IMR-90 (cell line): ENCODE measurements at places on chromosomes 4 and X. TPM values are rescaled to one million over a fixed set of nuclear protein-coding genes. Genes with fewer than 3 reads are reported as not detected.

Gene SLC6A14
- not detected in 2 replicates for polyA plus RNA-seq

DNA sequence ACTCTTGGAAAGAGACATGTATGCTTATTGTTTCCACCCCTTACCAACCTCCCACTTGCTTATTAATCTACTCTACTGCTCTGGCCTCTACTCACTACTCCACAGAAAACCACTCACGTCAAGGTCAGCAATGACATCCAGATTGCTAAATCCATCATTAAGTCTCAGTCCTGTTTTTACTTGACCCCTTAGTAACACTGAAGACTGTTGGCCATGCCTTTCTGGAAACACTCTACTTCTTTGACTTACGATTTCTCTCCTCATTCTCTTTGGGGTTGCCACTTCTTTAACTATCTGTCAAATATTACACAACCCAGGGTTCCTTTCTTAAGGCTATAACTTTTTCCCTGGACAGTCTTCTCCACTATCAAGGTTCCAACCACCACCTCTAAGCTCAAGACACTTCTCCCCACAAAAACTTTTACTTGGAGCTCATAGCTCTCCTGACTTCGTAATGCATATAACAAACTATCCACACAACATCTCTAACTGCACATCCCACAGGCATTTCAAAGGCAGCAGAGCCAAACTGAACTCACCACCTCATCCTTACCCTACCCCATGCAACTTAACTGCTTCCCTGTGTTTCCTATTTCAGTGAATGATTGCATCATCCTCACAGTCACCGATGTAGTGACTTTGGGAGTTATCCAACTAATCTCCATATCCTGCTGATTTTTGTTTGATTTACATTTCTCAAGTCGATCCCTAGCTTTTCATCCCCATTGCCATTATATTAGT is 15.8 kb upstream of the MAGEA4 start:
- DNase-seq = peak; percentile 20

GRCh38 chrX:111431001-111431400 is 19.0 kb upstream of the DCX start:
- no peak for DNase-seq

GRCh38 chr4:133596459-133596858 is 447.4 kb downstream of the PCDH10 start:
- no peak for DNase-seq

Gene SPANXD
- not detected in 2 replicates for polyA plus RNA-seq

DNA sequence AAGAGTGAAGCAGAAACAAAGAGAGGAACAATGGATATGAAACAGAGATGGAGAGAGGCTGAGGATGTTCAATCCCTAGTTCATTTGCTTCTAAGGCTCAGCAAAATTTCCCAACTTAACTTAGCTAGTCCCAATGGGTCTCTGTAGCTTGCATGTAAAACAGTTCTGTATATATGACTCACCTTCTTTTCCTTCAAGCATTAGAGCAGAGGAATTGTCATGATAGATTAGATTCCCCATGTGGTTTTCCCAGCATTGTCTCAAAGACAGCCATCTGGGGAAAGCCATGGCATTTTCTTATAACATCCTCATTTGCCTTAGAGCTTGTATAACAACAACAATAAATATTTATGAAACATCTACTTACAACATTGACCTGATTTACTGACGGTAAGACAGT is 93.9 kb upstream of the GATB start:
- DNase-seq = peak; percentile 30

DNA sequence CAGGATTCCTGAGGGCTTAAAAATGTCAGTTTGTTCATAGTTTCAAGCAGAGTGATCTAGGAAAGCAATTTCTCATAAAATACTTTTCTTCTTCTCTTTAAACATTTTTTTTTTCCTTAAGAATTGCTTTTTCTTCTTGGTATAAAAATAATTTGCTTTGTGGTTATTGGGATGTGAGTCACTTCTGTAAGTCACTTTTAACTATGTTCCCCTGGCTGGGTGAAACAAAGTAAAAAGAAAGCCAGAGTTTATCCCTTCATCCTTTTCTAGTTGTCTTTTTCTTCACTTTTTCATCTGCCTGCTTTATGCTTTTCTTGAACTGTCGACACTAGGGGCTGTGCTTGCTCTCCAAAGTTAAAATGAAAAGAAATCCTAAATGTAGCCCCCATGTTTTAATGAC is 33.5 kb downstream of the ARSJ start:
- DNase-seq = peak; percentile 71

DNA sequence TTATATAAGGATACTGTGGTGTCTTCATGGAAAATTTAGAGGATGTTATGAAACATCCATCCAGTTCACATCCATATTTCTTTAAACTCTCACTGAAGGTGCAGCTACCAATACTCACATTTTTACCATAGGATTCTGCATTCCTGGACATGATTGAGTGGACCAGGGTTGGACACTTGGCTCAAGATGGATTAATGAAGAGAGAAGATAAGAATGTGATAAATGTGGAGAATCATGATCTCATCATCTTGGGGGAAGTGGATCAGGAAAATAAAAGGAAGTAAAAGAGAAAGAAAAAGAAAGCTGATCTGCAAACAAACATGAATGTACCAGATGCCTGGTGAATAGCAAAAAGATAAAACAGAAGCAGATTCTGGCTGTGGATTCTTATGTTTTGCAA is 175.4 kb downstream of the NPFFR2 start:
- DNase-seq = no peak

GRCh38 chr4:118417325-118417724 is 64.5 kb upstream of the PRSS12 start:
- peak; percentile 85 for DNase-seq

GRCh38 chr4:61812171-61812570 is 612.0 kb downstream of the ADGRL3 start:
- DNase-seq = no peak

DNA sequence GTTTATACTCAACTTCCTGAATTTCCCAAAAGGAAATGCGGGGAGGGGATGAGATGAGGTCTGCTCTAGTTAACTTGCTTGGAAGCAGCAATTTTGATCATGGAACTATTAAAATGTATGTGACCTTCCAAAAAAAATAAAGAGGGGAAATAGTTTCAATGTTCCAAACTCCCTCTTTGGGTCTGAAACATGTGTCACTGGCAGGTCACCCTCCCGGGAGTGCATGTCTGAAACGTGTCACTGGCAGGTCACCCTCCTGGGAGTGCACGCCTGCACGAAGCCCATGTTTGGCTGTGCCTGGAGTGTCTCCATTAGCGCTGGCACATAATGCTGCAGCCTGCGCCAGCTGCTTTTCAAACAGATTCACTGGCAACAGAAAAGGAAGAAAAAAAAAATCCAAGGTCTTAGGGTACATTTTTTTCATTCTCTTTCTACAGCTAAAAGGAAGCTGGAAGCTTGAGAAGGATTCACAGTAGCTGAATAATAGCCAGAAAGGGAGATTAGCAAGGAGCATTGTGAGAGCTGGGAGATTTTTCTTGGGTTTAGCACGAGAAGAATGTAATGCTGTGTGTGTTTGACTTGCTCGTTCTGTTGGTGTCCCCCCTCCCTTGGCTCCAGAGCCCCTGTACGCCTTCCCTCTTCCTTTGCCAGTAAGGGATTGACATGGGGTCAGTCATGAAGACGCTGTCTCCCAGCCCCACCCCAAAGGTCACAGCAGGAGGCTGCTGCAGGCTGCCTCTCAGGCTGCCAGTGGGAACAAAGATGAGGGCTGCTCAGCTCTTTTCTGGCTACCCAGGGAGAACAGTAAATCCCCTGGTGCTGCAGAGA is 39.2 kb upstream of the TLR3 start:
- DNase-seq = peak; percentile 5

DNA sequence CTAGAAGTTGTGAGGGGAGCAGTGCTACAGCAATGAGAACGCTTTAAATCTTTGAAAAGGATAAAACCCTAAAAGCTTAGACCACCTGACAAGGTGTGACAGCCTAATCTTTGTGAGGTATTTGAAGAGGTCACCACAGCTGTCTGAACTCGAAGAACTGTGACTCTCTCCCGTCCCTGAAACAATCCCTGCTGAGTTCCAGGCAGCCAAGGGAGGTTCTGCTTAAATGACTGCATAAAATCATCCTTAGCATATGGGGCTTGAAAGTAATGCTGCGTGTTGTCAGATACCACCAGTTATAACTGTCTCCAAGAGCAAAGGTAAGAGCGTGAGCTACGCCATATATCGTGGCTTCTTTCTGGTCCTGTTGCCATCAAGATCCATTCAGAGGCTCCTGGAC is 696.3 kb downstream of the PCDH7 start:
- no peak for DNase-seq

GRCh38 chrX:41922431-41923151 is 763 bp downstream of the CASK start:
- DNase-seq = no peak

DNA sequence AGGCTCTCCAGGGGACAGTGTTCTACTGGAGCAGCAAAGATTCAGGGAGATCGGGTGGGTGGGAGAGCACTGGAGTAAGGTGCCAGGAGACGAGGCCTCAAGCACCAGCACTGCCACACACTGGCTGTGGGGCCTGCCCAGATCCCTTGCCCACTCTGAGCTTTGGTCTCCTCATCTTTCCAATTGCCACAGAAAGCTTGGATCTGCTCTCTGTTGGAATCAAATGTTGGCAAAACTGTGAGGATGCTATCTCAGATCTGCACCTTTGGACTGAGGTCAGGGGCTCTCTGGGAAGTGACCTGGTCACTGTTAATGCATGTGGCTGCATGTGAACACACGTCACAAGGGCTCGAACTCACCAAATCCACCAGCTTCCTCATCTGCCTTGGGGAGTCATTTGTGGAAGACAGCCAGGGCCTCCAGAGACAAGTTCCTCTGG is 1.3 kb downstream of the RIPPLY1 start:
- DNase-seq = no peak

DNA sequence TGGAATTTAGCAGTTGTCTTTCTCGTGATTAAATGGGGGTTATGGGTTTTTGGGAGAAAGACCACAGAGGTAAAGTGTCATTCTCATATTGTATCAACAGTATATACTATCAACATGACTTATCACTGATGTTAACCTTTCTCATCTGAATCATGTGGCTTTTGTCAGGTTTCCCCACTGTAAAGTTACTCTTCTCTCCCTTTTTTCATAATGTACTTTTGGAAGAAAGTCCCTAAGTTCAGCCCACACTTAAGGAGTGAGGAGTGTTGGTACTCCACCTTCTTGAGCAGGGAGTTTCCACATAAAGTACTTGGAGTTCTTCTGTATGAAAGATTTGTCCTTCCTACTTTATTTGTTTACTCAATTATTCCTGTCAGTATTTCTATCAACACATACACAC is 169.9 kb downstream of the ZNF330 start:
- no peak for DNase-seq

Gene LPAR4
- not detected in 2 replicates for polyA plus RNA-seq

GRCh38 chrX:153981771-153982533 is 9.4 kb downstream of the TMEM187 start:
- DNase-seq = no peak

GRCh38 chrX:42128587-42128986 is 205.2 kb upstream of the CASK start:
- DNase-seq = no peak

DNA sequence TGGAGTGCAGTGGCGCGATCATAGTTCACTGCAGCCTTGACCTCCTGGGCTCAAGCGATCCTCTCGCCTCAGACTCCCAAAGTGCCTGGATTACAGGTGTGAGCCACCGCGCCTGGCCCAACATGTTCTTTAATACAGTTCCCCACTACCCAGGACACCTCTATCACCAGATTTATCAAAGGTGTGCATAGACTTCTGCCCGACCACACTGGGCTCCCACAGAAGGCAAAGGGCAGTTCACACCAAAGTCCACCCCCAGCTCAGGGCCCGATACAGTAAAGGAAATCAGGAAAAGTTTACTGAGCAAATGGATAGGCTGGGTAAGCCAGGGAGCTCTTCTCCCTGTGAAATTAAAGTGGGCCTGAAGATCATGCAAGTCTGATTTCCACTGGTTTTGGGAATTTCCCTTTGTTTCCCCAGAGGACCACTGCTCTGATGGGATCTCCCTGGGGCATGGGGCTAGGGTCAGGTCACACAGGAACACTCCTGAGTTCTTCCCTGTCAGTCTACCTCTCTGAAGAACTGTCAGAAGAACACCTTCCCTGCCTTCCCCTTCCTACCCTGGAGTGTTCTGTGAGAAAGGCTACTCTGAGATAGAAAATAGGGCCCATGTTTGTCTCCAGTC is 17.7 kb upstream of the PIM2 start:
- no peak for DNase-seq

DNA sequence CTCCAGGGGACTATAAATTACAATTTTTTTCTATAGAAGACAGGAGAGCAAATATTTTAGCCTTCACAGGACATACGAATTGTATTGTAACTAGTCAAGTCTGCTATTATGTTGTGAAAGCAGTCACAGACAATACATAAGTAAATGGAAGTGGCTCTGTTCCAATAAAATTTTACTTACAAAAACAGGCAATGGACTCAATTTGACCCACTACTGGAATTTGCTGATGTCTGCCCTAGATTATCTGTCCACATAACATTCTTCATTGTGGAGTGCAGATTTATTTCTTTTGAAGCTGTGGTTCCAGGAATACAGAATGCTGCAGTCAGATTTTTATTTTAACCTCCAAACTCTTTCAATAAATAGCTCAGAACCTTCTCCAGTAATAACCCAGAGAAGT is 330.3 kb downstream of the PPP4R3C start:
- DNase-seq = no peak

GRCh38 chrX:148599404-148599803 is 99.0 kb downstream of the AFF2 start:
- DNase-seq = no peak

- DNase-seq = no peak
These were observed 10.6 kb downstream of the ASMTL start for GRCh38 chrX:1442016-1442665.

Gene GPR119
- not detected in 2 replicates for polyA plus RNA-seq

GRCh38 chr4:98610926-98611676 is 47.3 kb downstream of the TSPAN5 start:
- DNase-seq = no peak

DNA sequence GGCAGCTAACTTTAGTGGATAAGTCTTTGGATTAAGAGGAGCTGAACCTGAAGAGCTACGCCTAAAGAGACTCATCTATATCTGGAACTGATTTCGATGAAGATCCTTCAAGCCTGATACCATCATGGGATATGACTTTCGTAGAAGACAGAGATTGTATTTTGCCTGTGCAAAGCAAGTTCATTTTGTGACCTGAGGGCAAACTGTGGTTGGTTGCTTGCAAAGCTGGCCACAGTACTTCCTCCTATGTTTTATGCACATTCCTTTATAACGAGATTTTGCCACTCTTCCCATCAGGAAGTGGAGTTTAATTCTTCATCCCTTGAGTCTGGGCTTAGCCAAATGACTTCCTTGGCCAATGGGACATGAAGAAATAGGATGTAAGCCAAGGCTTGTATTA is 519.3 kb upstream of the NR3C2 start:
- DNase-seq = no peak

Gene SASH3
- polyA plus RNA-seq = not detected in 2 replicates

DNA sequence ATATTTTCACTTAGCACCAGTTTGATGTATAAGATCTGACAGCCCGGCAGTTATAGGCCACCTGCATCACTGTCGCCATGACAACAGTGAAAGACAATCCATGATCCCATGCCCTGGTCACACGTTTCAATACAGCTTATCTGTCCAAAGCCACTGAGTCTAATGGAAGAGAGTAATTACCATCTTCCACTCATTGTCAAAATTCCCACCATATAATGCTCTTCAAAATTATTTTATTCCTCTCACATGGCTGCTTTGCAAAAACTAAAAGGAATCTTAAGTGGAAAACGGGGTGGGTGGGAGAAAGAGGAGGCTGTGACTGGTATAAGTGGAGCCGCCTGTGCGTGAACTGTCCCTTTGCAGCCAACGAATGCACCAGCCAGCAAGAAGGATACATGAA is 44.2 kb downstream of the MAML3 start:
- no peak for DNase-seq
